ENCODE measurements at places on chromosomes 4 and X.

- peak; percentile 25 for DNase-seq
These were observed at the start of gene KLHL13 for GRCh38 chrX:118116713-118117550. TSS of gene KLHL13 (minus strand) at chrX:118116810. CDS start at chrX:118028473, 88,337 bp downstream.

DNA sequence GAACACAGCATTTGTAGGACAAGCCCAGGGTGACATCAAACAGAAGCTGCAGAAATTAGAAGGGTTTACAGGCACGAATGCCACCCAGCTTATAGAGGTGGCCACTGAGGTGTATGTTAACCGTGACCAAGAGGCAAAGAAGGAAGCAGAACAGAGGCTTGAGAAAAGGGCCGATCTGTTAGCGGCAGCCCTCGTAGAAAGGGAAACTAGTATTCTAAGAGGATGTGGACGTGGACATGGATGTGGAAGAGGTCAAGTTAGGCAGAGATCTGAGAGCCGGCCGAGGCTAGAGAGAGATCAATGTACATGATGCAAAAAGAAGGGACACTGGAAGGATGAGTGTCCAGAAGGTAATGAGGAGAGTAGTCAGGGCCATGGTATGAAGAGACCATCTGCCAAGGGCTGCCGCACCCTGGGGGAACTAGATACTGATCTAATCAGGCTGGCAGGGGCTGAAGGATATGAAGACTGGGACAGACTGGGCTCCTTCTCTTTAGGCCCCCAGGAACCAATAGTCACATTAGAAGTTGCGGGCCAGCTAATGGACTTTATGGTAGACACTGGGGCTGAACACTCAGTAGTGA, 27.5 kb downstream of the LIAS start:
- no peak for DNase-seq

DNA sequence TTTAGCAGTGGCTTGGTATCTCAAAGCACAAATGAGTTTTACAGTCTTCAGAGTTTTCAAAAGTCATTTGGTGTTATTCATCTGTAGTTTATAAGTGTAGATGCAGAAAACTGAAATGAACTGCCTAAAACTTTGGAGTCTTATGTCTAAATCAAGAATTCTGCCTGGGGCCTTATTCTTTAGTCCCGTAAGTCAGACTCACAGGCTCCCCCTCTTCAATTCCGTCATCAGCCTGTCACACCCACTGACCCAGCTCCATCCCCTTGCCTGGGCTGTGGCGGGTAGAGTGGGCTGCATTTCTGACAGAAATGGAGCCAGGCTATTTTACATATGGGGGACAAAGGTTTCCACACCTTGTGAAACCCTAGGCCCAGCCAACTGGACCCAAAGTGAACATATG, 44.3 kb downstream of the TSPAN5 start:
- no peak for DNase-seq

GRCh38 chr4:762211-763190, 56.9 kb downstream of the PCGF3 start:
- no peak for DNase-seq

DNA sequence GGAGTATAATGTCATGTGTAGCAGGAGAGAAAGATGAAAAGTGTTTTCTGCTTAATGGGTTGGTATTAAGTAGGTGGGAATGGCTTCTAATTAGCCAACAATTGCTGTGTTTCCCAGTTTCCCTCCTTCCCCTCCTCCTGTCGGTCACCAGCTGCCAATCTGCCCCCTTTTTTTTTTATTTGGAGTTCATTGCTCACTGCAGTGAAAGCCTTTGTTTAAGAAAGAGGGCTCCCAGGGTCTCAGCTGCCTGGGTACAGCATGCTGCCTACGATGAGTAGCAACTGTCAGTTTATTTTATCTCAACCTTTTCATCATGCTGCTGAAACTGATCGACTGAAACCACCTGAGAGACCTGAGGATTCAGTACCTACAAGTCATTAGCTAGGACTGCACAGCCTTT, 149.0 kb downstream of the POU4F2 start:
- no peak for DNase-seq

DNA sequence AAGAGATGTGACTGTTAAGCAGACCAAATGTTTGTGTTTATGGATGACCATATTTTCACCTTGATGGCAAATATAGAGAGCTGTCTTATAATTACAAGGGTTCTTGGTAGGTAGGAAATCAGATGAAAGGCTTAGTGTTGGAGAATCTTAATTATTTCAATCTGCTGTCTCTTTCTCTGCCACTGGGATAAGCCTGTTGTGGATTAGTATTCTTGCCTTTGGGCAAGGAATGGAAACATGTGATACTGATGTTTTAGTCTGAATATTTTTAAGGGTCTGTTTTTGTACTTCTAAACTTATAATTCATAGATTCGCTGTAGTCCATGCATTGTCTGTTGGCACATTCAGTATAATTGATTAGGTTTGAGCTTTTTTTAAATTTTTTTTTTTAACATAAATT, 23.7 kb upstream of the NUDT6 start:
- DNase-seq: no peak

- DNase-seq: no peak
These were observed 240.6 kb downstream of the AFAP1 start for GRCh38 chr4:7699031-7699430.

- DNase-seq: no peak
These were observed 542.7 kb upstream of the NR3C2 start for GRCh38 chr4:148984951-148985350.

DNA sequence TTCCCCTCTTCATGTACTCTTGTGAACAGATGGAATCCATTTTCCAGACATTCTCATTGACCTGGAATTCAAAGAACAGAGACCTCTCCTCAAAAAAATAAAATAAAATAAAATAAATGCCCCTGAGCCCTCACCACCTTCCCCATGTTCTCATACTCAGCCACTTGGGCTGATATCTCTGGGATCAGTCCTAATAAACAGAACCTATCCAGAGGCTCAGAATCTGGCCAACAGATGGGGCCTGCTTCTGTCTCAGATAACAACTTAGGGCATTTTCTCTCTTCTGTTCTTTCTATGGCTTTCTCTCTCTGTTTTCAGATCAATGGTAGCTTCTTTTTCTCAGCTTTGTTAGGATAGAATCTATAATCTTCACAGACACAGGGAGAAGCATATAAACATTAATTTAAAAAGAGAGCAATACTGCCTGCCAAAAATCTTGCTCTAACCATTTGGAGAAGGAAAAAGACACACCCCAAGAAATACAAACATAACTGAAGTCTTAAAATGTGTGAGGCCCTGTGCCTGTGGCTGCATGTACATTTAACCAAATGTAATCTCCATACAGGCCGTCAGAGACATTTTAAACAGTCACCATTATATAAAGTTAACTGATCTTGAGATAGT, 907.1 kb downstream of the FAT4 start:
- no peak for DNase-seq

GRCh38 chr4:8209181-8209874, 10.2 kb downstream of the SH3TC1 start:
- DNase-seq: no peak

DNA sequence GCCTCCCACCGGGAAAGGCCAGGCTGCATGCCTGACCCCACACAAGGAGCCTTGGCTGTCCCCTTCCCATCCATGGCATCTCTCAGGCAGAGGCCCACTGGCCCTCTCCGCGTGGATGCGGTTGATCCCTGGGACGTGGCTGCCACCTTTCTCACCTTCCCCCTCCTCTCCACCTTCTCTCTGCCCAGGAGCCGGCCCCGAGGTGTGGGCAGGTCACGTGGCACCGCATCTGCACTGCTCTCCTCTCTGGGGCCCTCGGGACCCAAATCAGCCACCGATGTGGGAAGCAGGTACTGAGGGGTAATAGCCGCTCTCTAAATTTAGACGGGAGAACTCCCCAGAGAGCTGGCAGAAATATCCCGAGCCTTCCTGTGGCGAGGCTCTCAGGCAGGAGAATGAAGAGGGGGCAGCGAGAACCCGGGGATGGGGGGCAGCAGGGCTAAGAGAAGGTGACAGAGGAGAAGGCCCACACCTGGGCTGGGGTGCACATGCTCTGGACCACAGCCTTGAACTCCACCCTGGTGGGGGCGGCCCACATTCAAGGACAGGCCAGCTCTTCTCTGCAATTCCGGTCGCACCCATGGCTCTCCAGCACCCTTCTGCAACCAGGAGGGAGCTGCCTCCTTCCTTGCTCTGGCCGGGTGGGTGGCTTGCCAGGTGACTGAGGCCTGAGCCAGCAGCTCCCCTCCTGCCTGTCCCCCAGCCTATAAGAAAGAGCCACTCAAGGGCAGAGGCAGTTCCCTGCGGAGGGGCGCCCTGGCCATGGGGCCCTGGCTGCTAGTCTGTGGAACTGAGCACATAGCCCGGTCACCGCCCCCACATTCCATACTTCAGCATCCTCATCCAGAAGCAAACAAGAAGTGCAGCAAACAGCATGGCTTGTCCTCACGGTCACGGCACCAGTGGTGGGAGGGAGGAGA, 9.6 kb upstream of the DUSP9 start:
- DNase-seq: no peak

DNA sequence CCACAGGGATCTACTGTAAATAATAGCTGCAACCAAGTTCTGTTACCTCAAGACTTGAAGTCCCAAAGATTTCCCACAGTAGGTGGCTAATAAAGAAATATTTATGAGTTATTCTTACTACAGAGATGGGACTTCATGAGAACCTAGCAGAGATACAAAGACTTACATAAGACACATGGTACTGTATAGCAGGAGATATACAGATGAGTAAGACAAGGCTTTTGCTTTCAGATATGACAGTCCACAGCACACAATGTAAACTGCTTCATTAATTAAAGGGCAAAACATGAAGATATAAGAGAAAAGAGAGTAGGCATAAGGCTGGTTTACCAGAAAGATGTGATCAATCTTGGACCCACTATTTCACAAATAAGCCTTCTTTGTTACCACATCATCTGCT, 6.6 kb downstream of the ANKRD17 start:
- no peak for DNase-seq

- no peak for DNase-seq
These were observed 83.5 kb downstream of the ZNF674 start for GRCh38 chrX:46461660-46462191.

GRCh38 chr4:6008766-6009385, 9.4 kb downstream of the C4orf50 start:
- no peak for DNase-seq

DNA sequence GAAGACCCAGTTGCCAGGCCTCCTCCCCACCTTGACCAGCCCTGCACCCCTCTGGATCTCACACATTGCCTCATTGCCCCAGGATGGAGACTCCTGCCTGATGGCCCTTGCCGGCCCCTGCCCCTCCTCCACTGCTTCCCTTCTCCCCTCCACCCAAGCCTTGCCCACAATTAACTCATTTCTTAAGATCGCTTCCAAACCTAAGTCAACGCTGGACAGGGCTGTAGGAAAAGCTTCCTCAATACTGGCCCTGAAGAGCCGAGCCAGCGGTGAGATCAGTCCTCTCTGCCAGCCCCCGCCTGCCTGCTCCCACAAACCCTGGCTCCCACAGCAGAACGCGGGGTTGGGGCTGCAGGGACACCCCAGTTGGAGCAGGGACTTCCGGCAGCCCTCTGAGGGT, 7.5 kb upstream of the HAUS7 start:
- no peak for DNase-seq

GRCh38 chr4:28350485-28350884, 1489.8 kb downstream of the STIM2 start:
- DNase-seq: no peak

- no peak for DNase-seq
These were observed 203.3 kb upstream of the JADE1 start for GRCh38 chr4:128606173-128606572.

DNA sequence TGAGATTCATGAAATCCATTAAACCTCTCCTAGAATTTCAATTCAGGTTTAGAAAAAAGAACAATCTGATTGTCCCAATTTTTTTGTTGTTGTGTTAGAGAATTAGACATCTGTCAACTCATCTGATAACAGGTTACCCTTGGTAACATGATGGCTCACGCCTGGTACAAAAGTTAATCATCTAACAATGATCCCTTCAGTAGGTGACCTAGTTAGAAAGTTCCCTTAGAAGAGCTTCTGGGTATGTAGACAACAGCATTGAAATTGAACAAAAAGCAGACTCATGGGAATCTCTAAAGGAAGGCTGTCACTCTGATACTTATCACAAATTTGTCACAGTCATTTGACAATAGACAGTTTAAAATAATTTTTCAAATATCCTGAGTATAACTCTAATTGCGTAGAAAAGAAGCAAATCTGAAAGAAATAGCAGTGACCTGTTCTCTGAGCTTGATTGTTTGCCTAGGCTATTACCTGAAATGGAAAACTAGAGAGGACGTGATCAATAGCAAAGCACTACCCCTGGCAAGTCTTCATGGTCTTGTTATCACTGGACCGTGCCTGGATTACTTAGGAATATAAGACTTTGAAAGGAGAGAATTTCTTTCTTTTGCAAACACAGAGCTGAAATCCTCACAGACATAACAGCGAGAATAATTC, 880.4 kb upstream of the AGA start:
- no peak for DNase-seq

- DNase-seq: no peak
These were observed 19.4 kb upstream of the KLHL8 start for GRCh38 chr4:87239821-87240220.

GRCh38 chr4:52126966-52127365, 75.9 kb downstream of the SPATA18 start:
- no peak for DNase-seq

GRCh38 chr4:10958226-10958856, 273.8 kb upstream of the CLNK start:
- DNase-seq: no peak

GRCh38 chrX:54193085-54193821, 10.2 kb upstream of the FAM120C start:
- DNase-seq: no peak

GRCh38 chrX:139200793-139201192, 329.7 kb upstream of the F9 start:
- DNase-seq: no peak

- DNase-seq: no peak
These were observed 784.2 kb downstream of the GLUD2 start for GRCh38 chrX:121831601-121832000.

- DNase-seq: no peak
These were observed 27.0 kb downstream of the DHX15 start for GRCh38 chr4:24557026-24558025.

DNA sequence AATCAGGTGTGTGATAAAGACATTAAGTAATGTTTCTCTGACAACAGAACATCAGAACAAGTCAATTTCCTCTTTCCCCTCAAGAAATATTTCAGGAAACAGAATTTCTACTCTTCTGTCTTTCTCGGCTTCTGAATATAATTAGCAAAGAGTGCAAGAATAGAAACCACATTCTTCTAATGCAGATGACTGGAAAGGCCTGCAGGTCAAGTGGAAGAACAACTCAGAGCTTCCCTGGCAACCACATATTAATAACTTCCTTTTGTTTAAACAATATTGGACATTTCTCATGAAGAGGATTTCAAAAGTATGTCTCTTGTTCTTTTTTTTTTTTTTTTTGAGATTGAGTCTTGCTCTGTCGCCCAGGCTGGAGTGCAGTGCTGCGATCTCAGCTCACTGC, 225.5 kb downstream of the PARM1 start:
- no peak for DNase-seq

GRCh38 chrX:57156397-57157049, 19.3 kb upstream of the SPIN2A start:
- DNase-seq: no peak

DNA sequence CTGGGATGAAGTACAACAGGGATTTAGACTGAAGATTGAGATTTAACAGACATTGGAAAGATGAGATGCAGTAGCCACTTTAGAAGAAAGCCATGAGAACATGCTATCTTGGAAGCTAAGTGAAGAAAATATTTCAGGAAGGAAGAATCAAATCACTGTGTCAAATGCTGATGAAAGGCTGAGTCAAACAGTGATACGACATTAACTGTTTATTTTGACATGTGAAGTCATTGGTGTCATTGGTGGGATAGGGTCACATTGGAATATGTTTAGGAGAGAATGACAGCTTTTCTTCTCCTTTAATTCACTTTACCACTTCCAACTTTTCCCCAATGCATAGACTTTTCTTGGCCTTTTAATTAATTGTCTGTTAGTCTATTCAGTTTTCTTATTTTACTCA, 653.0 kb upstream of the BOD1L1 start:
- no peak for DNase-seq

All from activated CD8-positive, alpha-beta memory T cell treated with anti-CD3 and anti-CD28 coated beads, Interleukin-2, amount 50 U/mL, for 4 hours (primary cell).